ENCODE measurements at places on chromosomes 6 and 20.
A peak's percentile ranks its signal among the peaks of the same experiment; 100 is the strongest.

GRCh38 chr20:24647713-24648112, 178.3 kb downstream of the SYNDIG1 start:
- DNase-seq = no peak

DNA sequence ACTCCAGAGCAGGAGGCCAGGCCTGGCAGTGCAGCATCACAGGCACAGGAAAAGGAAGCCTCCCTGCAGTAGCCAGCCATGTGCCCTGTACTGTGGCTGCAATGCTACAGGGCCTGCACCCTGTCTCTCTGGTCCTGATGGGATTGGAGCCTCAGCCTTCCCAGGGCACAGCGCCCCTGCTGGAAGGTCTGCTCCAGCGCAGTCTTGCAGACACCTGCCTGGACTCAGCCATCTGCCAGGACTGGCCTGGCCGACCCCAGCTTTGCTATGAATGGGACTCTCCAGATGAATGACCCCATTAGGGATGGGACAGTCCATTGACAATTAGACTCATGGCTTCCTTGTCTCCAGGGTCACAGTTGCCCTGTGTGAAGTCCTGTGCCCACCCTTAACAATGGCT, 251.6 kb downstream of the ERMARD start:
- no peak for DNase-seq

DNA sequence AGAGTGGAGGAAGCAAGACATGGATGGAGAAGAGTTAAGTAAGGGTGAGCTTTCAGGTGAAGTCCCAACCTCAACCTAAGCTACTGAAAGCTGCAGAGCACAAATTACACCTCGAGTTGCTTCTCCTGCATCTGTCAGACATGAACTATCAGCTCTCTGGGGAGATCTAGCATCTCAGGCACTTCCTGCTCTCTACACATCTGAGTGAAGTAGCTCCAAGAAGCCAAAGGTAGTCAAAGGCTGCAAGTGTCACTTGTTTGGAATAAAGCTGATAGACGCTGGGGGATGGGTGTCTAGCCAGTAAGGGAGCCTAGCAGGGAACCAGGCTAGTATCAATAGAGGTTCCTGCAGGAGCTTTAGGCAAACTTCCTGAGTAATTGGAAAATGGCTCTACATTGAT, 228.0 kb downstream of the PLCB1 start:
- no peak for DNase-seq

DNA sequence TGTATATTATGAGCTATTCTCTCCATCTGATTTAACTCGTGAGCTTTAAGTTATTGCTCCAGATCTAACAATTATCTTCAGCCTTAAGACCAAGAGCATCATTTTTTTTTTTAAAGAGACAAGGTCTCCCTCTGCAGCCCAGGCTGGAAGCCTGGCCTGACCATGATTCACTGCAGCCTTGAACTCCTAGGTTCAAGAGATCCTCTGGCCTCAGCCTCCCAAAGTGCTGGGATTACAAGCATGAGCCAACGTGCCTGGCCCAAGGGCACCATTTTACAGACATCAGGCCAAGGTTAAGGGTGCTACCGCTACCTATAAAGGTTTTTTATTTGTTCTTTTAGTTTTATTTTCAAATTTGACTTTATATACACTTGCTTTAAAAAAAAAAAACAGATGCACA, 2.3 kb downstream of the SUPT3H start:
- no peak for DNase-seq

DNA sequence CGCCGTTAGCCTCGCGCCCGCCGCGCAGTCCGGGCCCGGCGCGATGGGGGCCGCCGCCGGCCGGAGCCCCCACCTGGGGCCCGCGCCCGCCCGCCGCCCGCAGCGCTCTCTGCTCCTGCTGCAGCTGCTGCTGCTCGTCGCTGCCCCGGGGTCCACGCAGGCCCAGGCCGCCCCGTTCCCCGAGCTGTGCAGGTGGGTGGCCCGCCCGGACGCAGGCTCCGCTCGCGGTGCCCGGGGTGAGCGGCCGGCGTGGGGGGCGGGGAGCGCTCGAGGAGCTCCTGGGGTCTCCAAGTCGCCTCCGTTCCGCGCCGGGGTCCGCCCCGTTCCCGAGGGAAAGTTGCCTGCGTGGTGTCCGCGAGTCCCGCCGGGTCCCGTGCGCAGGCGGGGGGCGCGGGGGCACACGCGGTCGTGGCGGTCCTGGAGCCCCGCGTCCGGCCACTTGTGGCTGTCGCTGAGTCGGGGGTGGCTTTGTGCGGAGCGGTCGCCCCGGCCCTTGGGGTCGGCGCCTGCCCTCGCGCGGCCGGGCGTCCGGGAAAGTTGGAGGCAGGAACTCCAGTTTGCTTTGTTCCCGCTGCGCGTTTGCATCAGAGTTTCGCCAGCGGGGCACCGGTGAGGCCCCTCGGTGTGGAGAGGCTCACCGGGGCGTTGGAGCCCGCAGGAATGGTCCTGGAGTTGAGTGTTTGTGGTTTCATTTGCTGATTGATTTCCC, 476 bp downstream of the IGF2R start:
- peak; percentile 63 for DNase-seq

DNA sequence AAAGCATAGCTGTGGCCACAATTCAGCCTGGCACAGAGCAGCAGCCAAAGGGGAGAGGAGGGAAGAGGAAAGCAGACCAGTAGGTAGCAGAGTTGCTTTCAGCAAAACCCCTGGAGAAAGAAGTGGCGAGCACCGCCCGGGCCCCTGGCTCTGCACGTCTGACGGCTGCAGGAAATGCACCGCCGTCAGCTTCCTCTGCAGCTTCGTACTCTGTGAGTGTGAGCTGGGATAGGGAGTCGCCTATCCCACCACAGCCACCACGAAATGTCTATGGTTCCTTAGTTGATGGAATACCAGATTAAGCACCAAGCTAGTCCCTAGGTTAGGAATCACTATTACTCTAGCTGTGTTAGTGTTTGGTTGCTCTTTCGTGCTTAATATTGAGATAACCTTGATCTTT, 79.9 kb upstream of the NAA20 start:
- peak; percentile 28 for DNase-seq

DNA sequence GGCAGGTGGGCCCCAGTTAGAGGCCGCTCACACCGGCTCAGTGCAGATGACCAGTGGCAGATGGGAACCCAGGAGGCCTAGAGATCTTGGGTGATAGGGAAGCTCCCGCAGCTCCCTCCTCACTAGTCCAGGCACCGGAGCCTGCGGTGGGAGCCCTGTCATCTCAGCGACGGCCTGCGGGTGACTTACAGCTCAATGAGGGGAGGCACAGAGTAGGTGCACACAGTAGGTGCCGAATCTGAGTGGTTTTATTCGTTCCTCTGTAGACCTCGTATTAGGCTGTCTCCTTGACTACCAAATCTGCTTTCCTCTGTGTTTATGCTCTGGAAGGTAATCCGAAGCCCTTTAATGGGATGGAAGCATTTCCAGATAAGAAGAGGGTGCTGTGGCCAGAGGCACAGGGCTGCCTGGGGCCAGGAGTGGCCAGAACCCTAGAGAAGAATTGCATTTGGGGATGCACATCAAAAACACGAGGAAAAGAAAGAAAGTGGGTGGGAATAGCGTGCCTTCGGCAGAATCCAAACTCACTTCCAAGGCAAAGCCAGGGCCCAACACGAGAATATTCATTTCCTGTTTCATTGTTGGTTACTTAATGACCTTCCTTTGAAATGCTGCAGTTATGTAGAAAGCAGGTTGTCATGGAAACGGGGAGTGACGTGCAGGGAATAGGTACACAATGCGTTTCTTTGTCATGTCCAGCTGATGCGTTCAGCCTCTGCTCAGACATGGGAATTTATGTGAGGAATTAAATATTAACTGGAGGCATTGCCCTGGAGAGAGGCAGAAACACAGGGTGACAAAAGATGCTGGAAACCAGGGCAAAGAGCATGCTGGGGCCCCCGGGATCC, 24.7 kb downstream of the MYT1 start:
- peak; percentile 62 for DNase-seq

- DNase-seq = no peak
Measured at GRCh38 chr6:39507331-39507998, 185.0 kb upstream of the KCNK16 start.

- DNase-seq = no peak
Measured at GRCh38 chr20:50252701-50253100, 62.1 kb downstream of the CEBPB start.

DNA sequence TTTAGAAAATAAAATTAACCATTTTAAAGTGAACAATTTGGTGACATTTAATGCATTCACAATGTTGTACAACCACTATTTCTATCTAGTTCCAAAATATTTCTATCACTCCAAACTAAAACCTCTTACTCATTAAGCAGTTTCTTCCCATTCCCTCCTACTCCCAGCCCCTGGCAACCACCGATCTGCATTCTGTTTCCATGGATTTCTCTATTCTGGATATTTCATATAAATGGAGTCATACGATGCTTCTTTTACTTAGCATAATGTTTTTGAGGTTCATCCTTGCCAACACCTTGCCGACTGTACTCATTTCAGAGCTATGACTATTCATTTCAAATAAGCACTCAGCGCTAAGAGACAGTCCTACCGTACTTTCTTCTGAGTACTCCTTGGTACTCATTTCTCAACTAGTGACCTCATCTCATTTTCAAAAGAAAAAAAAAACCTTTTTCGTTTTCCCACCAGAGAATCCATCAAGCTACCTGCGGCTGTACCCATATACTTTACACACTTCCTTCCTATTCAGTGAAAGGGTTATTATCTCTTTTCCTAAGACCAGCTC, 259.2 kb downstream of the UTRN start:
- DNase-seq = no peak

- DNase-seq = no peak
Measured at GRCh38 chr20:20211988-20212518, 155.9 kb upstream of the INSM1 start.

DNA sequence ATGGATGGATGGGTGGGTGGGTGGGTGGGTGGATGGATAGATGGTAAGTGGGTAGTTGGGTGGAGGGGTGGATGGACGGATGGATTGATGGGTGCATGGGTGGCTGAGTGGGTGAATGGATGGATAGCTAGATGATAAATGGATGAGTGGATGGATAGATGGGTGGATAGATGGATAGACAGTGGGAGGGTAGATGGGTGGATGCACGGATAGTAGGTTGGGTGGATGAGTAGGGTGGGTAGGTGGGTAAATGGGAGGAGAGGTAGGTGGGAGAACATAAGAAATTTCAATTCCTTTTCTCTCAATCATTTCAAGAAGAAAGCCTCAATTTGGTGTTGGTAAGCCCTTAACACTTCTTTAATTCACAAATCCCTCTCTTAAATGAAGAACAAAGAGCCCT, 186.9 kb downstream of the PREX1 start:
- DNase-seq = no peak

- DNase-seq = peak; percentile 82
Measured at GRCh38 chr20:31594558-31595379, 10.3 kb upstream of the ID1 start.

- DNase-seq = no peak
Measured at GRCh38 chr6:106168097-106168888, 82.2 kb downstream of the PRDM1 start.

- no peak for DNase-seq
Measured at GRCh38 chr20:50110141-50111047, 2.6 kb downstream of the UBE2V1 start.

DNA sequence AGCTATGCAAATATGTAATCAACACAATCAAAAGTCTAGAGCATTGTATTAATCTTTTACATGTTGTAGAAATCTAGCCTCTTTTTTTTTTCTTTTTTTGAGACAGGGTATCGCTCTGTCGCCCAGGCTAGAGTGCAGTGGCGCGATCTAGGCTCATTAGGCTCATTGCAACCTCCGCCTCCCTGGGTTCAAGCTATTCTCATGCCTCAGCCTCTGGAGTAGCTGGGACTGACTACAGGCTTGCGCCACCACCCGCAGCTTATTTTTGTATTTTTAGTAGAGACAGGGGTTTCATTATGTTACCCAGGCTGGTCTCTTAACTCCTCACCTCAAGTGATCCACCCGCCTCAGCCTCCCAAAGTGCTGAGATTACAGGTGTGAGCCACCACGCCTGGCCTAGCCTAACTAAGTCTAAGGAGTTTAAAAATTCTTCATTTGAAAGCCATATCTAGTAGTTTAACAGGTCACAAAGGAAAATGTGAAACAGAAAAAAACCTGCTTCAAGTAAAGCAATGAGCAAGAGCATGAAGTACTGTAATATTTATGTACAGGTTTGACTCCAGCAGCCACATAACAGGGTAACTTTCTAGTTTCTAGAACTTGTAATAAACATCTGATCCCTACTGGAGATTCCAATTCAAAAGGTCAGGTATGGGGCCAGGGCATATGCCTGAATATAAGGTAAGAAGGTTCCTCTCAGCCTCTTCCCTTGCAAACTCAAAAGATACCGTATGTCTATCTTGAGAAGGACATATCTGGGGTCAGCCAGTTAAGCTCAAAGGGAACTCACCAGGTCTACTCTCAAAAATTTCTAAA, 4.4 kb downstream of the CPNE1 start:
- DNase-seq = no peak

DNA sequence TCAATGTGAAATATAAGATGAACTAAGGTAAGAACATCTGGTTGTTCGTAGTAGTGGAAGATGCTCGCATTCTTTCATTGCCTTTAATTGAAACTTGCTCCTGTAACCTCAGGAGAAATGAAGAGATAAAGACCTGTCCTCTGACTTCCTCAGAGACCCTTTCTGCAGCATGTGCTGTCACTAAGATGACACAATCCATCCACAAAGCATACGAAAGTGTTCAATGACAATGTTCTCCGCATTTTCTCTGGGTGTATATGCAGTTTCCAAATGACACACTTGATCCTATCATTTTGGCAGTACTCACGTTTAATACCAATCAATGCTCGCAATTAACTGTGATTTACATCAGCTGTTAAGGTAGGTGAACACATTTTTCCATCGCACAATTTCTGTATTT, 65.8 kb downstream of the PRL start:
- no peak for DNase-seq

DNA sequence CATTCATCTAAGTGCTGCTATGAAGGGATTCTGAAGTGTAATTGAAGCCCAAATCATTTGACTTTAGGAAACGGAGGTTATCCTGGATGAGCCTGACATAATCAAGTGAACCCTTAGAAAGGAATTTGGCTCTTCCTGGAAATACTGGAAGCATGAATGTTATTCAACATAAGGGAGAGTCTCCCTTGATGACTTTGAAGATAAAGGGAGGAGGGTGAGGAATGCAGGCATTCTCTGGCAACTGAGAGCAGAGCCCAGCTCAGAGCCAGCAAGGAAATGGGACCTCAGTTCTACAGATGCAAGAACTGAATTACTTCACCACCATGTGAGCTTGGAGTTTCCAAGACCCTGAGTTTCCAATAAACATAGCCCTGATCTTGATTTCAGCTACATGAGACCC, 168.2 kb downstream of the DLL1 start:
- DNase-seq = no peak

DNA sequence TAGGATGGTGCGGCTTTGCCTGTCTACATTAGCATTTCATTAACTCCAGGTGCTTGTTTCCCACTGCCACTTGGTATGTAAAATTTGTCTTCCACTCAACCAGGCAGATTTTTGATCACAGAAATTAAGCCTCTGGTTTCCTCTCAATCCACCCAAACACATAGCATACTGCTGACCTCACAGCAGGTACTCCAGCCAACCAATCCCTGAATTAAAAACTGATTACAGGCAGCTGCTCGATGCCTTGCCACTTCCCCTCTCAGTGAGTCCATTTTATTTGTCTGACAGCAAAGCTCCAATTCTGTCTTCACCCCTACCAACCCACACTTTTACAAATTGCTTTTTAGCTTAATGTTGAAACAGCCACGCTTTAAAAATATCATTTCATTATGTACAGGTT, 95.2 kb downstream of the PLCB1 start:
- DNase-seq = no peak

Measured in ELF-1 (cell line).